ENCODE measurements at places on chromosomes 16 and 17. TPM values are rescaled to one million over a fixed set of nuclear protein-coding genes. Genes with fewer than 3 reads are reported as not detected.

TSNAXIP1 gene
- 1.0 TPM for total RNA-seq

PRAC1 gene
- total RNA-seq: not detected

TMEM235 gene
- not detected for total RNA-seq

LLGL2 gene
- 2.0 TPM for total RNA-seq

GRB2 gene
- total RNA-seq: 133 TPM

NUP93 gene
- total RNA-seq: 40.3 TPM

DUXB gene
- total RNA-seq: not detected

TBX6 gene
- total RNA-seq: 1.2 TPM

STAC2 gene
- not detected for total RNA-seq

MFAP4 gene
- 14.3 TPM for total RNA-seq

KRT12 gene
- total RNA-seq: not detected

CTRB2 gene
- not detected for total RNA-seq

SLFN14 gene
- total RNA-seq: not detected

PABPN1L gene
- total RNA-seq: not detected

NTN3 gene
- not detected for total RNA-seq

TP53TG3F gene
- not detected for total RNA-seq

ZFP3 gene
- total RNA-seq: 4.4 TPM

TNFRSF13B gene
- not detected for total RNA-seq

CD2BP2 gene
- total RNA-seq: 36.4 TPM

TBC1D3E gene
- not detected for total RNA-seq

PRSS36 gene
- 2.6 TPM for total RNA-seq

FAM171A2 gene
- 1.4 TPM for total RNA-seq

DNAI2 gene
- not detected for total RNA-seq

HAS3 gene
- total RNA-seq: 1.1 TPM

HID1 gene
- 16.6 TPM for total RNA-seq

IL21R gene
- total RNA-seq: not detected
